Gastroesophageal sphincter (tissue), 4 donors: ENCODE measurements at places on chromosomes 16 and 17. TPM values are rescaled to one million over a fixed set of nuclear protein-coding genes. Genes with fewer than 3 reads are reported as not detected.

The ACE gene
- total RNA-seq: 9.5 TPM

GRCh38 chr17:48023400-48024148, 14.0 kb downstream of the COPZ2 start:
- peak; percentile 50 for ATAC-seq

GRCh38 chr16:339680-340079, 12.8 kb downstream of the AXIN1 start:
- no peak for ATAC-seq

GRCh38 chr17:15180121-15180561, 85.0 kb downstream of the PMP22 start:
- no peak for ATAC-seq

GRCh38 chr16:12262454-12263180, 286.1 kb downstream of the SNX29 start:
- ATAC-seq: peak; percentile 41

The ZNF750 gene
- not detected for total RNA-seq

DNA sequence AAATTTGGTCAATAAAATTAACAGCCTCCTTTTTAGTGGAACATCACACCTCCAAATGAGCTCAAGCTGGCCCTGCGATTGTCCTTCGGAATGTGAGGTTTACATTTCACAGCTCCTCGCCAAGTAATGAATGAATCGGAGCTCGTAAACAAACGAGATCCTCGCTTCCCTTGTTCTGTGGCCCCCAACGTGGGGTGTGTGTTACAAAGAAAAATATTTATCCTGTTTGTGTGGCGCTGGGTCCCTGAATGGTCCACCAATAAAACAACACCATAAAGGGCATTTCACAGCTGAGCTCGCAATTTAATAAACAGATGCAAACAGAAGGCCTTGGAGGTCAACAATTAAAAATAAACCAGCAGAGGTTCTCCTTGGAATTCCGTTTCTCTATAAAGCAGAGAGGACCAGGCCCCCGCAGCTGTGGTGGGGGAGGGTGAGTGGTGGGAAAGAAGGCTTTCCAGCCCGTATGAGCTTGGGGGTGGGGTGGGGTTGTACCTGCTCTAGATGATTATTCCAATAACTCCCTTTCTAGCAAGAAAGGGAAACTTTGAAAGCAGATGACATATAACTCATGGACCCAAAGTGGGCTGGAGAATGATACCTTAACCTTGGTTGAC, 393.9 kb upstream of the SALL1 start:
- no peak for ATAC-seq

DNA sequence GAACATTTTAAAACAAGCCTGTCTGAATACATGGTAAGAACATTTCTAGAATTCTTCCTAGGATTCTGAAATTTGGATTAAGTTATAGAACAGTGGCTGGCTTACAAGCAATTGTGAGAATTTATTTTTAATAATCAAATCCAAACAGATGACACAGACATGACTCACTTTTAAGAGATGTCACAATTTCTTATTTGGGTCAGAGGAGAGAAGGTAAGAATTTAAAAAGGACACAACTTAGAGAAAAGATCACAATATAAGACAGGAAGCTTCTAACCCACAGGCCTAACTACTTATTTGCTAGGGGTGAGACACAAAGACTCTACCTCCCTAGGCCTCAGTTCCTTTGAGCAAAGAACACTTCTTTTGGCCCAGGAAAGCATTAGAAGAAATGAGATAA, 32.7 kb downstream of the ZZEF1 start:
- peak; percentile 73 for ATAC-seq

The EMP2 gene
- 73.7 TPM for total RNA-seq

GRCh38 chr16:85629326-85629725, 16.2 kb downstream of the GSE1 start:
- ATAC-seq: no peak

- no peak for ATAC-seq
These were observed 4.5 kb downstream of the CD300C start for GRCh38 chr17:74541176-74542111.
